Activated T-cell treated with anti-CD3 and anti-CD28 coated beads, Interleukin-2, amount 50 U/mL, for 72 hours (primary cell): ENCODE measurements at places on chromosomes 6 and 20. TPM values are rescaled to one million over a fixed set of nuclear protein-coding genes. Genes with fewer than 3 reads are reported as not detected.

Gene PXDC1
- total RNA-seq, result 7.2 TPM

Gene HLA-DRB5
- total RNA-seq, result not detected

Gene IBTK
- total RNA-seq, result 28.9 TPM

Gene GPR6
- not detected for total RNA-seq

Gene NTSR1
- total RNA-seq, result not detected

Gene SPDEF
- 0.16 TPM for total RNA-seq

Gene BANF2
- not detected for total RNA-seq

Gene WFDC10B
- not detected for total RNA-seq

Gene SLC17A2
- total RNA-seq, result not detected

Gene CD93
- total RNA-seq, result 0.36 TPM

Gene RCAN2
- total RNA-seq, result 1.3 TPM

Gene HS3ST5
- not detected for total RNA-seq

Gene OR2J1
- not detected for total RNA-seq

Gene MUCL3
- total RNA-seq, result not detected

Gene RNF8
- total RNA-seq, result 24.7 TPM

Gene HTR1B
- not detected for total RNA-seq

Gene CYP21A2
- total RNA-seq, result 1.3 TPM

Gene PDE7B
- 4.2 TPM for total RNA-seq

Gene MDFI
- total RNA-seq, result not detected

Gene FAM162B
- not detected for total RNA-seq

Gene SLX4IP
- total RNA-seq, result 7.3 TPM

Gene ZBP1
- total RNA-seq, result 1.6 TPM

Gene HLA-DQB1
- total RNA-seq, result 2.9 TPM

Gene SLC2A10
- total RNA-seq, result 0.07 TPM

Gene DIDO1
- 50.0 TPM for total RNA-seq

Gene YIPF3
- 64.4 TPM for total RNA-seq

Gene BPIFA3
- total RNA-seq, result not detected

Gene BPI
- not detected for total RNA-seq

Gene MAPK13
- total RNA-seq, result 50.7 TPM

Gene OLIG3
- 0.35 TPM for total RNA-seq

Gene TUBB1
- not detected for total RNA-seq

Gene EYS
- not detected for total RNA-seq

Gene PRRT1
- total RNA-seq, result 0.83 TPM

Gene SERPINB1
- 131 TPM for total RNA-seq

Gene NKAPL
- 0.14 TPM for total RNA-seq

Gene RWDD1
- total RNA-seq, result 42.4 TPM

Gene NINL
- total RNA-seq, result 4.8 TPM

Gene LY6G5B
- 26.9 TPM for total RNA-seq

Gene ZSCAN9
- 7.5 TPM for total RNA-seq

Gene CGAS
- 26.9 TPM for total RNA-seq

Gene RNF217
- total RNA-seq, result 1.9 TPM

Gene TRAPPC3L
- total RNA-seq, result not detected

Gene C6orf141
- total RNA-seq, result 0.67 TPM

Gene C20orf141
- not detected for total RNA-seq

Gene TCF21
- total RNA-seq, result not detected

Gene SLC26A8
- total RNA-seq, result not detected

Gene NOX3
- total RNA-seq, result not detected

Gene TREML4
- not detected for total RNA-seq

Gene SNHG17
- 137 TPM for total RNA-seq

Gene AVP
- not detected for total RNA-seq

Gene ADGB
- total RNA-seq, result 0.14 TPM

Gene C20orf96
- total RNA-seq, result 9.4 TPM

Gene CTSA
- total RNA-seq, result 37.0 TPM

Gene MEP1A
- not detected for total RNA-seq
